ENCODE measurements at places on chromosomes 7 and 10.

- no peak for DNase-seq
Observed at GRCh38 chr7:13560441-13560840, 429.0 kb downstream of the ETV1 start.

- no peak for DNase-seq
Observed at GRCh38 chr7:19407270-19407669, 262.0 kb upstream of the FERD3L start.

DNA sequence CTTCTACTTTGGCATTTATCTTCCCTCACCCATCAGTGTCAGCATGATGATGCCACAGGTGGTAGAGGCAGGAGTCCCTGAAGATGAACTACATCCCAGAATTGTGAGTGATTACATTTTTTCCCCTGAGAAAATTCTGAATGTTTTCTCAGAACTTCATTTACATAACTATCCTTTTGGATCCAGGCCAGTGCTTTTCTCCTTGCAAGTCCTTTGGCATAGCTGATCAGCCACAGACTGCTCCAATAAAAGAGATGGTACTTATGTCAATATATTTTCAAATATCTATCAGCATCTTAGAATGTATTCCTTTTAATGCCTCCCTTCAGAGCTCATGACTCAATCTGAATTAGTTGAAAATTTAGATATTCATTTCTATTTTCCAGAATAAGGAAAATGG lies 135.5 kb downstream of the IQUB start:
- DNase-seq = no peak

DNA sequence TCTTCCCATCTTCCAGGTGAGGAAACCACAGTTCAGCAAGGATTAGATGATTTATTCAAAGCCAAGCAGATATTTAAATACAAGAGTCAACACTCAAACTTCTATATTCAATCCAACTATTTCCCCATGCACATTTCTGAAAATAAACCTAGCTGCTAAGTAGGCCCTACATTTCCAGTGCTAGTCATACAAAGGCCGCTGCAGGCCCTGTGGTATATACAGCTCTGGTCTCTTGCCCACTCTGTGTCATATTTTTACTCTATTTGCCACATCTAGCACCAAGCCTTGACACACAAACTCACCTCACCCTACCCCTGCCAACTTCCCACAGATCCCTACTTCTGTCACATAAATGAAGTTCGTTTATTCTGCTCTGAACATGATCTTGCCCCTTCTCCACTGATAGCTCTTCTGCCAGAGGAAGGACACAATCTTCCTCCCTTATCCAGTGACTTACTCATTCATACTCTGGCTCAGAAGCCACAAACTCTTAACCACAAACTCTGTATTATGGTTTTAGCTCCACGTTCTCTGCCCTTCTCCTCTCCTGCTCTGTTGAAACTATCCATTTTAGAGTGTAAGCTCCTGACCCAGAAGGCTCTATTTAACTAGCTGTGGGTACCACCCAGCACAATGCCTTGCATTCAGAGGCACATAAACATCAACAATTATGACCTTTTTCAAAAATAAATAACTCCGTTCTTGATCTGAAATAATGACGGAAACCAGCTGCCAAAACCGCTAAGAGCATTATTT lies 180.7 kb downstream of the CPEB3 start:
- no peak for DNase-seq

- DNase-seq = no peak
Observed at GRCh38 chr7:117472335-117472734, 7.5 kb upstream of the CFTR start.

DNA sequence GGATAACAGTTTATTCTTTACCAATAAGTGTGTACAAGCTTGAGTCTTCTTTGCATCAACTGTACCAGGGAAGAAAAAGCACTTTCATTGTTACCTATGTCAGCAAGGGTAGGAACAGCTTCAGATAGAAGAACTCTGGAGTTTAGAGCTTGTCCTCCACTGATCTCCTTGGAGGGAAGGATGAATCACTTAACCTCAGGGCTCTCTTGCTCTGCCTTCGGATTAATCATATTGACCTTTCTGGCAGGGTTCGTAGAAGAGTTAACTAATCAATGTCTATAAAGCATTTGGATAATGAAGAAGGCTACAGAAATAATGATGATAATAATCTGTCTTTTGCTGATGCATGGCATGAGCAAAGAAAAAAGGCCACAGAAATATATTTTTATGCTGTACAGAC lies 339.5 kb upstream of the TPK1 start:
- no peak for DNase-seq

DNA sequence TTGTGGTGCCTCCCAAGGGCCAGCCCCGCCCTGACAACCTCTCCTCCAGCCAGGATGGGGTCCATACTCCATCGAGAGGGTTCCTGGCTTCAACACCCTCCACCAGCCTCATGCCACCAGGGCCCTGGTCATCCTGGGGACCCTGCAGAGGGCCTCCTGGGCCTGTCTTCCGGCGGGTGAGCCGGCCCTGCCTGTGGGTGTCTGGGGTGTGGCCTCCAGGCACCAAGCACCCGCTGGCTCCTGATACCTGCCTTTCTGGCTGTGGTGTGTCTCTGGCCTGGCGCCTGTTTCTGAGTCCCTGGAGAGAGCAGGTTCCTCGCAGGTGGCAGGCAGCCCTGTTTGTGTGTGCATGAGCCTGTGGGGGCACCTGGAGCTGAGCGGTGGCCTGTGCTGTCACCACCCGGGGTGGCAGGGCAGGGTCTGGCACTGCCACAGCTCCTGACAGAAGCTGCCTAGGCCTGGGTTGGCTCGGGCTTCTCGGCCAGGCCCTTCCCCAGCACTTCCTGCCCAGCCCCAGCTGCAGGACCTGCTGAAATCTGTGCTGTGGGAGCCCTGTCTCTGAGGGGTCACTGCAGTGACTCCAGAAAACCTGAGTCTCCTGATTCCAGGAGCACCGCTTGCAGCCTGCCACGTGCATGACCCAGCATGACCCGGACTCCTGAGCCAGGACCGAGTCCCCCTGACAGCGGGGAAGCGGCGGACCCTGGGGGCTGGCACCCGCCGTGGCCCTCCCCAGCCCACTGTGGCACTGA lies 18.4 kb downstream of the ADAM8 start:
- no peak for DNase-seq

GRCh38 chr7:8117195-8117594 lies 144.8 kb downstream of the ICA1 start:
- no peak for DNase-seq

DNA sequence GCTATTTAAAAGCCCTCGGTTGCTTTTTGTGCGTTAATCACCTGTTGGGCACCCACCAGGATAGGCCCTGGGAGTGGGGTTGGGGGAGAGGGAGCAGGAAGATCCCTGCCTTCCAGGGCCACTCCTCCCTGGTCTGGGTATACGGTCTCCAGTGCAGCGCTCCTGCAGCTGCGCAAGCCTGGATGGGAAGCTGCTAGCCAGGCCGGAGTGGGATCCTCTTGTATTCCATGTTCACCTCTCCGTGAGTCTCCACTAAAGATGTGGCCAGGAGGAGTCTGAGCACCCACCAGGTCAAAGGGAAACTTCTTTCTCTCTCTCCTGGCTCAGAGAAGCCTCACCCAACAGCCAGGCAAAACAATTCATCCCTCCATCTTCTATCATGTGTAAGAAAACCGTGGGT lies 78.8 kb upstream of the ANLN start:
- DNase-seq = no peak

DNA sequence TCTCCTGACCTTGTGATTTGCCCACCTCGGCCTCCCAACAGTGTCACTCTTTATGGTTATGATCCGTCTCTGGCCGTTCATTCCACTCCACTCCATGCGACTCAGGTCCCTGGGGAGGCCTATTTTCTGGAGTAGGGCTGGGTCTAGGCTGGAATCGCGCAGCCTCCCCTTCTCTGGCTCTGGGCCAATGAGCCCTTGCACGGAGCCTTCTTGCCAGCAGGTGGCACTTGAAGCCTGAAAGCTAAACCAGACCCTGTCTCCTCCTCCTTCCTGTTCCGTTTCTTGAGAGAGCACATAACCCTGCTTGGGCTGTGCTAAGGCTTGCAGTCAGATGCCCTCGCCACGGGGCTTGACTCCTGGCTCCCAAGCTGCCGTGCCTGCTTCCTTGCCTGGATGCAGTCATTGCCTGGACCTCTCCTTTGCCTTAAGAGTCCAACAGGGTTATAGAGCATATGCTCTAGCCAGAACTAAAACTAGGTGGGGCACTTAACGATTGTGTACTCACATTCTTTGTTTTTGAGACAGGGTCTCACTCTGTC lies 9.6 kb upstream of the DNAJB12 start:
- DNase-seq = peak; percentile 92

DNA sequence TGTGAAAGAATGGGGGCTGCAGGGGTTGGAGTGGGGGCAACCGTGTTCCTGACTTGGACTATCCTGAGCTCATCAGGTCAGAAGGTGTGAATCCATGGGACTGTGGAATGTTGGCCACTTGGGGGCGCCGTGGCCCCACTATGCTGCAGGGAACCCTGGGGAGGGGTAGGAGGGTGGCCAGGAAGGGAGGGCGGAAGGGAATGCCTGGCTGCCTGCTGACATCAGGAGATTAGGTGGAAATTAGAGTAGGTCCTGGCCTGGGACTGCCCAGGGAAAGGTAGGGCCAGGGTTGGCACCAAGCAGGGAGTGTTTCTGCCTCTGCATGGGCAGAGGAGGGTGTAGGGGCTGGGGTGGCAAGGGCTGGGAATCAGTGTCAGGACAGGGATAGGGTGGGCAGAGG lies 65.8 kb upstream of the PRSS58 start:
- DNase-seq = peak; percentile 25

DNA sequence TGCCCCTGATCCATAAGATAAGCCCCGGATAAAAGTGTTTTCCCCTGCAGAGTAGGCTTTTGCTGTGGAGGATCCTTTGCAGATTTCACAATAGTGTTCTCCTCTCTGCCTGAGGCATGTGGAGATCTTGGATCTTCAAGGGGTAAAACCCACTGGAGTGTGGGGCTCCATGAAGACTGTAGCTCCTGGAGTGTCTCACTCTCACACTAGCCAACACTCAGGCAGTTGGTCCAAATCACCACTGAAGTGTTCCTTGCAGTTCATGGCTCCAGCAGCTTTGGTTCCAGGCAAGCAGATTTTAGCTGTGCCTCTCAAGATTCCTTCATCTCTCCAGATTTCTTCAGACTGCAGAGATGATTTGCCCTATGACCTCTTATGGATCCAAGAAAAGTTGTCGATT lies 665.3 kb downstream of the TNS3 start:
- DNase-seq = no peak

GRCh38 chr7:24346129-24346528 lies 62.1 kb downstream of the NPY start:
- DNase-seq = no peak

DNA sequence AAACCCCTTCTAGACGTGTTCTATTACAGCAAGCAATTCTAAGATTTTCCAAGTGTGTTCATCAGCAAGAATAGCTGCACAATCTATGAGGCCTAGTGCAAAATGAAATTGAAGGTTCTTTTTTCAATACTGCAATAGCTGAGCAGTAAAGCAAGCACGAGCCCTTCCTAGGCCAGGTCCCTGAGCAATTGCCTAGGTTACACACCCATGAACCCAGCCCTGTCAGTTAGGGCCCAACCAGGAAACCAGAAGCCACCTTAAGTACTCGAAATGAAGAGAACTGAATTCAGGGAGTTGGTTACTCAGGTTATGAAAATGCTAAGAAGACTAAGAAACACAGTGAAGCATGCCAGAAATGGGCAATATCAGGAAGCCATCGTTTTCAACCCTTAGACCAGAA lies 52.0 kb upstream of the VWC2 start:
- no peak for DNase-seq

DNA sequence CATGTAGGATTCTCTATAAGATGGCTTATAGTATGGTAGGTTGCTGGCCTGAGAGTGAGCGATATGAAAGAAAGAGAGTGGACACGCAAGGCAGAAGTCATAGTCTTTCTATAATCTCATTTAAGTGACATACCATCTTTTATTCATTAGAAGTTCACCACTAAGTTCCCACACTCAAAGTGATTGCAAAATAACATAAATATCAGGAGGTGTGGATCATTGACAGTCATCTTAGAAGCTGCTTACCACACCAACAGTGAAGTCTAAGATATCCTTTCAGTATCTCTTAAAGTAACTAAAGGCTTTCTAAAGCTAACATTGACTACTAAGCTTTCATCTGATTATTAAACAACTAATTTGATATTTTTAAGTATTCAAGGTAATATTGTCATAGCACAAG lies 36.9 kb upstream of the GNAI1 start:
- no peak for DNase-seq

DNA sequence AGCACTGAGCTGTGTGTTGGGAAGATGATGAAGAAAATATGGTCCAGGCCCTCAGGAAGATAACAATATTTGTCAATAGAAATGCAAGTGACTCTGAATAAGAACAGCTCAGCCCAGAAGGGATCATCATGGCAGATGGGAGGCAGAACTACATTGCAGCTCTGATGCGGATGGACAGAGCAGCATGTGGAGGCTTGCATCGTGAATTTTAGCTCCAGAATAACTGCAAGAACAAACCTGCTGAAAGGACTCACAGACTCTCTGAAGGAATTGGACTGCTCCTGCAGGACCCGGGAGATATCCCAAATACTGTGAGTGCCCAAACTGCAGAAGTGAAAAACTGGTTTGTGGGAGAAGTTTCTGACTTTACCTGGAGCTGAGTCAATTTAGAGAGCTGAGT lies 80.6 kb upstream of the LAMB4 start:
- DNase-seq = no peak

- DNase-seq = no peak
Observed at GRCh38 chr10:106560925-106561640, 603.4 kb downstream of the SORCS1 start.

Measured in T-helper 2 cell (primary cell).